Right hindlimb (tissue), 1 donor: ENCODE measurements at places on chromosomes 5 and 9.

- no peak for DNase-seq
These were observed 569 bp downstream of the CAMK4 start for GRCh38 chr5:111224561-111225345.

- DNase-seq = no peak
These were observed 195.7 kb downstream of the CD180 start for GRCh38 chr5:67000794-67001475.

GRCh38 chr5:4114452-4114851 lies 518.8 kb downstream of the IRX1 start:
- DNase-seq = no peak

DNA sequence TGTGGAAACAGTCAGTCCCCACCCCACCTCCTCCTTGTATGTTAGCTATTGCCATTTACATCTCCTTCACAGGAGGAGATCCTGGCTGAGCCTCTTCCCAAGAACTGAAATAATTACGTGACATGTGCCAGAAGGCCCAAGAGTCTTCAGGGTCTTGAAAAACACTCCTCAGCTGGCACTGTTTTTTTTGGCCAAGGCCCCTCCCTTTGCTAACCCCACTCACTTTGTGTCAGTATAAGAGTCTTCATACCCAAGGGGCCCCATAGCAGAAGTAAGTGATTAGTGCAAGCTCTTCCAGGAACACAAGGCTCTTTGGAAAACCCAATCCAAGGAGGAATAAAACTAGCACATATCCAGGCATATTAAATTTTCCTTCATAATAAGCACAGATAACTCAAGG lies 5.7 kb upstream of the LARP1 start:
- peak; percentile 34 for DNase-seq

- no peak for DNase-seq
These were observed 59.4 kb downstream of the DAP start for GRCh38 chr5:10701567-10702039.

DNA sequence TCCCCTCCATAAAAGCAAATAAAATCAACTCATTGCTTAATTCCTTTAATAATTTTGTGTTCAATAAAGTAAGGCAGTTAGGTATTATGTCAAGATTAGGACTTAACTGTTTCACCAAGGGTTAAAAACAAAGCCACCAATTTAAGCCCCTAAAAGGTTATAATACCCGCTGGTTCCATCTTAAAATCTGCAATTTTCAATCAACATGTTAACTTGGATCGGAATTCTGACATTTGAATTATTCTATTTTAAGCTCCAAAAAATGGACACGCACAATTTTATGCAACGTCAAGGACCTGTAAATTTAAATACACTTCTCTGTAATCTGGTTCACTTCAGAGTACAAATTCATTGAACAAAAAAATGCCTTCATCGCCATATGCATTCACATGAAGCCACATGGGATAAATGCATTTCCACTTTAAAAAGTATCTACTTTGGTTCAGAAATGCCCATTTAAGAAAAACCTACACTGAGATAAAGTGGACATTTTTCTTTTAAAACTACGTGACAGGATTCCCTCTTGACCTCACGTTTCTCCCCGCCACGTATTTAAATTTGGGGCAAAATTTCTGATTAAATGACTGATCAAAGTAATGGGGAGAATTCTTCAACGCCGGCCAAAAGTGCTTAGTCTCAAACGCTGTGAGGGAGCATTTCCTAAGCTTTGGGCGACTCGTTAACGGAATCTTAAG lies 721 bp downstream of the GIN1 start:
- DNase-seq = no peak

DNA sequence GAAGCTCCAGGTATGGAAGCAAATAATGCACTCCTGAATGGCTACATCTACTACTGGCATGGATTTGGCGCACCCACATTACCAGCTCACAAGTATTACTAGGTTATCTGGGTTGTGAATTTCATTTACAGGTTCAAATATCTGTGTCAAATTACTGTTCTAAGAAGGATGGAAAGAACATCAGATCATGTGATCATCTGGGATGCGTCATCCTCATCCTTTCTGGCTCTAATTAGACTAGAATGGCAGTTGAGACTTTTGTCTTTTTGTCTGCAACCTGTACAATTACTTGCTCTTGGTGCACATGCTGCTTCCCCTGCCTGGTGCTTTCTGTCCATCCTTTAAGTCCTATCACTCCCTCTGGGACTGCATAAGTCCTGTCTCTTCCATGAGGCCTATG lies 64.1 kb downstream of the PJA2 start:
- no peak for DNase-seq

DNA sequence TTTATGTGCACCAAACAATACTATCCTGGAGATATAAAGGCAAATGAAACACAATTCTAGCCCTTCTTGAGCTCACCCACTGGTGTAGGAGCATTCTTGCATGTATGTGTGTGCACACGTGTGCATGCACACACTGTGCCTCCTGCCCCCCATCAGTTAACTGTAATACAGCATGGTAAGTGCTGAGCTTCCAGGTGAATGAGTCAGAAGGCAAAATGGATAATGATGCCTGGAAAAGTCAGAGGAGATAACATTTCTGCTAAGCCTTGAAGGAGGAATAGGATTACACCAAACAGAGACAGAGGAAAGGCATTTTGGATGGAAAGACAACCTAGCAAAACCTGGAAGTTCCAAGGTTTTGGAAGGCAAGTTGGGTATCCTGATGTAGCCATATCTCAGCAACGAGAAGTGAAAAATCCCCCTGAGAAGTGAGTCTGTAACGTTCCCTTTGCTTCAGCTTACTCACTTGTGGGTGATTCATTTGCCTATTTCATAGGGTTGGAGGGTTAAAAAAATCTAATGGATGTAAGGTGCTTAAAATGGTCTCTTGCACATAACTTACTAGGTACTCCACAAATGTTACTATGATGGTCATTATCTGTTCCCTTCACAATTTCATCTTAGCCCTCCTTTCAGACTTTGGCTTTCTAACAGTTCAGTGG lies 101.4 kb upstream of the STC2 start:
- no peak for DNase-seq

GRCh38 chr5:168562279-168562678 lies 16.9 kb downstream of the PANK3 start:
- no peak for DNase-seq

DNA sequence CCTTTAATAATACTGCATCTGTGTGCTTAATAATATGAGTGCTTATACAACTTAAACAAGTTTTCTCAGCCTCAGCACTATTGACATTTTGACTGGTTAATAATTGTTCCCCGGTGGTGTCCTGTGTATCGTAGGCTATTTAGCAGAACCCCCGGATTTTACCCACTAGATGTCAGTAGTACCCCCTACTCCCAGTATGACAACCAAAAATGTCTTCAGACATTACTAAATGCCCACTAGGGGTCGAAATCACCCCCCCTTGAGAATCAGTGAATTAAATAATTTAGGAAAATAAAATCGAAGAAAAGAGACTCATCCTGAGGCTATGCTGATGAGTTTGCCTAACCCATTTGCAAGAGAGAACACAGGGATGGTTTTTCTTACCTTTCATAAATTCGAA lies 166.3 kb downstream of the ATP10B start:
- no peak for DNase-seq

DNA sequence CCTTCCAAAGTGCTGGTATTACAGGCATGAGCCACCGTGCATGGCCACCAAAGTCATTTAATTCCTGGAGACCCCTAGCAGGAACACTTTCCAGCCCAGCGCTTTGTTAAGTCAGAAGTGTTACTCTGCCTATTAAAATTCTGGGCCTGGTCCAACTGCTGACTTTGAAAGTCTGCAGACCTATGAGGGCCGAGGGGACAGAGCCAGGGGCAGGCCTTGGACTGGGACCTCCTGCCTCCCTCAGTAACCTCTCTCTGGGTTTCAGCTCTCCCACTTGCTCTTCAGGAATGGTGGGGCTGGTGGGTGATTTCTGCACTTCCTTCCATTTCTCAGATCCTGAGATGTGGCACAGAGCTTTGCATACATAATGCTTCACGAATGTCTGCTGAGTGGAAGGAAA lies 9.7 kb downstream of the C5orf52 start:
- DNase-seq = no peak

DNA sequence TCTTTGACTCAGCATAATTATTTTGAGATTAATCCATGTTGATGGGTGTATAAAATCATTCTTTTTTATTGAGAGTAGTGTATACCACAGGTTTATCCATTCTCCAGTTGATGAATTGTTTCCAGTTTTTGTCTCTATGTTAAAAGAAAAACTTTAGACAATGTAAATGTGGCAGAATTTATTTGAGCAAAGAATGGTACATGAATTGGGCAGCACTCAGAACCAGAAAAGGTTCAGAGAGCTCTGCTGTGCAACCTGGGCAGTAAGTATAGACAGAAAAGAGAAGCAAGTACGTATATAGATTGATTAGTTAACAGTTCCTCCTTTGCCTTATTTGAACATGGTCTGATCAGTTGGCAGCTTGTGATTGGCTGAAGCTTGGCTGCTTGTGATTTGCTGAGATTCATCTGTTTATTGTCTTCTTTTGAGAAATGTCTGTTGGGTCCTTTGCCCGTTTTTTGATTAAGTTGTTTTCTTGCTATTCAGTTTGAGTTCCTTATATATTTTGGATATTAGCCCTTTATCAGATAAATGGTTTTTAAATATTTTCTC lies 41.4 kb downstream of the CDC42SE2 start:
- DNase-seq = no peak

DNA sequence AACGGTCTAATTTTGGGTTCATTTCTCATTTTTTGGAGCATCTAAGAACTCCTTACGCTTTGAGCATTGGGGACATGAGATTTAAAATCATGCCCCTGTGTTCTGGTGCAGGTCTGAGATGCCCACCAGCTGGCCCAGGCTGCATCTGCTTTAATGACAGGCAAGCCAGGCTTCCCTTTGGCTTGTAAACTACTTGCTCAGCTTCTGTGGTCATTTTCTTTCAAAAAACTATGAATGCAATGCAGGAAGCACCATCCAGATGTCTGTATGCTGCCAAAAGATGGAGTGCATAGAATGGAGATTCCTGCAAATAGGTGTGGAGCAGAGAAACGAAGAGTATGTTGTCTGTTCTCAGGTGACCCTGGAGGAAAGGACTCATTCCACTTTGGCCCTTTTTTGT lies 399.9 kb upstream of the ADAMTSL1 start:
- DNase-seq = no peak

DNA sequence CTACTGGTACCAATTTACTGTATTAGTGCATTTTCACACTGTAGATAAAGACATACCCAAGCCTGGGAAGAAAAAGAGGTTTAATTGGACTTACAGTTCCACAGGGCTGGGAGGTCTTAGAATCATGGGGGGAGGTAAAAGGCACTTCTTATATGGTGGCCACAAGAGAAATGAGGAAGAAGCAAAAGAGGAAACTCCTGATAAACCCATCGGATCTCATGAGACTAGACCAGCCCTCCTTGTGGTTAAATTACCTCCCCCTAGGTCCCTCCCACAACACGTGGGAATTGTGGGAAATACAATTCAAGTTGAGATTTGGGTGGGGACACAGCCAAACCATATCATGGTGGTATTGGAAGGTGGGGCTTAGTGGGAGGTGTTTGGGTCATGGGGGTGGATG lies 56.5 kb upstream of the SPDL1 start:
- no peak for DNase-seq

GRCh38 chr9:119963798-119964372 lies 594.6 kb upstream of the BRINP1 start:
- peak; percentile 35 for DNase-seq

GRCh38 chr9:111190347-111190746 lies 139.7 kb downstream of the OR2K2 start:
- DNase-seq = no peak

- DNase-seq = peak; percentile 40
These were observed 2.5 kb downstream of the KDM3B start for GRCh38 chr5:138354926-138355378.

GRCh38 chr5:138708791-138709190 lies 44.4 kb upstream of the CTNNA1 start:
- DNase-seq = no peak

DNA sequence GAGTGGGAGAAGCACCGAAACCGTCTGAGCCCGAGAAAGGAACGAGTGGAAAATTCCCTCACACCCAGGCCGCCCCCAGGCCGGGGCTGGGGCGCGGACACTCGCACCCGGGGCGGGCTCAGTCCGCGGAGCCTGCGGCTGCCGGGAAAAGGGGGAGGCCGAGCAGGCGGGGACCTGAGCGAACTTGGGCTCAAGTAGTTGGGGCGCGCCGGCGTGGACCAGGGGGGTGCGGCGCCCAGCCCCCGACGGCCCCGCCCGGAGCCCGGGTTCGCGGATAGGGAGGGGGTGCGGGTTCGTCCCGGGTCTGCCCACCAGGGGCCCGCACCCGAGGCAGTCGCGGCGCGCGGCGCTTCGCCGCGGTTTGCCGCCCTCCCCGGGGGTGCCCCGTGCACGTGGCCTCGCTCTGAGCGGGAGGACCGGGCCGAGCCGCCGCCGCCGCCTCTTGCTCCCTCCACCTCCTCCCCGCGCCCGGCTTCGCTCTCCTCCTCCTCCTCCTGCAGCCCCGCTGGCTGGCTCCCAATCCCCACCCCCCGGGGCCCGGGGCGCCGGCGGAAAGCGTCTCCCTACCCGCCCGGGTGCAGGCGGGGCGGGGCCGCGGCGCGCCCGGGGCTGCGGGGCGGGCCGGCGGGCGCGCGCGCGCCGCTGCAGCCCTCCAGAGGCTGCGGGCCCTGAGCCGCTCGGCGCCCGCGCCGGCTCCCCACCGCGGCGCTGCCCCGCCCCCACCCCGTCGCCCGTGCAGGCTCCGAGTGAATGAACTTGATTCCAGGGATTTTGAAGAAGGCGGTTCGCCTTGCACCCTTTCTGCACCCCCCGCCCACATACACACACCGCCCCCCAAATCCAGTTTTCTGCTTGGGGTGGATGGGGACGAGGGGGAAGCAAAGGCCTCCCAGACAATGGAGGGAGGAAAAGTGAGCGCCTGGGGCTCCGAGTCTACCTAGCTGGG lies 1.3 kb upstream of the NFIB start:
- DNase-seq = peak; percentile 97

DNA sequence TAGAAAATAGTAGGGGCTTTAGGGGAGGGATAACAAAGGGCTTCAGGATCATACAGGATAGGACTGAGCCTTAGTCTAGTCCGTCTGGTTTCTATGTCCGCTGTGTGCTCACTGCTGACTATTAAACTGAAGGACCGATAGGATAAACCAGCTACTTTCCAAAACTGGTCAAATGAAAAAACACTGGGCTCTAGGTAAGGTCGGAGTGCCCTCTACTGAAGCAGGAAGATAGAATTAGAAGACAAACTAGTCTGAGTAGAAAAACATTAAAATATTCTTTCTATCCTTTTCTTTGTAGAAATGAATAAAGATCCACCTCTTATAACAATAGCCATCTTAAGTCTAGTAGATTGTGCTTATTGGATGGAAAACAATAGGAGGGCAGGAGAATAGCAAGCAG lies 133.6 kb downstream of the CEMIP2 start:
- DNase-seq = no peak
